ENCODE measurements at places on chromosomes 2 and 18.
A peak's percentile ranks its signal among the peaks of the same experiment; 100 is the strongest.

DNA sequence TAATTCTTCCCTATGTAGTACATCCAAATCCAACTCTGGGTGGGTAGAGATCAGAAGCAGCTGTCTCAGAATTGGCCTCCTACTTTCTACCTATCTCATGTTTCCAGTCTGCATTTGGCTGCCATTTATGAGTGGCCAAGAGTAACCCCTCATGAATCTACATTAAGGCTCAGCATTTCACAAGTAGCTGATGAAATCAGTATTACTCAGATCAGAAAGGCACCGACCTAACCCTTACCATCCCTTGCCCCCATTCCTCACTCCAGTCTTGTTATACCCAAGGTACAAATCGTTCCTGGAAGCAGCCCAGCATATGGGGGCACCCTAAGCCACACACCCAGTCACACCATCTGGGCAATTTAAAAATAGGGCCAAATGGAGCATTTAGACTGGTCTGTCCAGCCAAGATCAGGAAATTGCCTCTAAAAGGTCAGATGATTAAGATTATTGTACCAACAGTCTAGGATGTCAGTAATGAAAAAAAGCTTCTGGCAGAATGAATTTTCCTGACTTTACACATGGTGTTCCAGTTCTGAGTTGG is 37.1 kb downstream of the CD28 start:
- DNase-seq: no peak

GRCh38 chr2:135144343-135144742 is 92.3 kb downstream of the RAB3GAP1 start:
- DNase-seq: no peak

GRCh38 chr2:54603357-54603756 is 120.1 kb upstream of the EML6 start:
- DNase-seq: no peak

GRCh38 chr2:237700512-237701032 is 73.2 kb downstream of the LRRFIP1 start:
- DNase-seq: peak; percentile 63

DNA sequence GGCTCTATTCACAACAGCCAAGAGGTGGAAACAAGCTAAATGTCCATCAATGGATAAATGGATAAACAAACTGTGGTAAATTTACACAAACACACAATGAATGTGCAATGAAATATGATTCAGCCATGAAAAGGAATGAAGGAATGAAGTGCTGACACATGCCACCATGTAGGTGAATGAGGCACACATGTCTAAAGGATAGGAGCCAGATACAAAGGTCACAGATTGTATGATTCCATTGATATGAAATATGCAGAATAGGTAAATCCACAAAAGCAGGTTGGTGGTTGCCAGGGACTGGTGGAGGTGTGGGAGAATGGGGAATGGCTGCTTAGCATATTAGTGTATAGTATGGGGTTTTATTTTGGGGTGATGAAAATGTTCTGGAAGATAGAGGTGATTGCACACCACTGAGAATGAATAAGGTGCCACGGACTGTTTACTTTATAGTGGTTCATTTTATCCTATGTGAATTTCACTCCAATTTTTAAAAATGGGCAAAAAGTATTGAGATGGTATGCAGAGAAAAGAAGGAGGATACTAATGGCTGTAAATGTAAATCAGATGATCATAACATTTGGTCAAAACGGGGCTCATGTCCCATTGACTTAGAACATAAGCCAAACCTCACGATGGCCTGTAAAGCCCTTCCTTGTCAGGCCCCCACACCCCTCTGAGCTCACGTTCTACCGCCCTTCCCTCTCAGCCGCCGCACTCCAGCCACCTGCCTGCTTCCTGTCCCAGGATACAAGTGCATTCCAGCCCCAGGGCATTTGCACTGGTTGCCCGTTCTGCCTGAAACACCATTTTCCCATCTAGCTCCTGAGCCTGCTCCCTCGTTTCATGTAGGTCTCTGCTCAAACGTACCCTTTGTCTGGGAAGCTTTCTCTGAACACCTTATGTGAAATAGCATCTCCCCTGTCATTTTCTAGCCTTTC is 165.5 kb downstream of the DDX1 start:
- DNase-seq: no peak

- no peak for DNase-seq
These were observed 776.1 kb upstream of the ID2 start for GRCh38 chr2:7905756-7906155.

GRCh38 chr2:73821227-73821626 is 7.5 kb upstream of the STAMBP start:
- no peak for DNase-seq

DNA sequence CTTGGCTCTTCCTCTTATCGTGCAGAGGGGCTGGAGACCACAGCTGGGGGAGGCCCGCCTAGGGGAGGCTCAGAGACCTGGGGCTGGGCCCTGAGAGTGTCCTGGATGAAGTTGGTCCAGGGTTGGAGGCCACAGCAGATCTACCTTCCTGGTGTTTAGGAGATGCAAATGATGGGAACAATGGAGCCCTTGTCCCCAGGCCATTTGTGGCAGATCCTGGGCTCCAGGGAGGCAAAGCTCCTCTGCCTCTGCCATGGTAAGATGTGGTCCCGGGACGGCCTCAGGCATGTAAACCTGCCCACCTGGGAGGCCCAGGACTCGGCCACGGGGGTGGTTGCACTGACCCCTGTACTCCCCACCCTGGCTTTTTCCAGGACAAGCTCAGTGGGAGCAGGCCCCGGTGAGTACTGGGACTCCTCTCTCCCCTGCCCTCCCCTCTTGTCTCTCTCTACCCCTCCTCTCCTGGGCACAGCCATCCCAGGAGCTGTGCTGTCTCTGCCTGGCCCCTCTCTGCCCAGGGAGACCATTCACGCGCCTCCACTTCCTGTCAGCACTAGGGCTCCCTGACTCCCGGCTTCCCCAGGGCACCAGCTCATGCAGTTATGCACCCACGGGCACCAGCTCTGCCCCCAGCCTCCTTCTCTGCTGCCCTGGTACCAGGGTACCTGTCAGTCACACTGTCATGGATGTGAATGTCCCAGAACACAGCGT is 10.9 kb downstream of the SH2D6 start:
- no peak for DNase-seq

DNA sequence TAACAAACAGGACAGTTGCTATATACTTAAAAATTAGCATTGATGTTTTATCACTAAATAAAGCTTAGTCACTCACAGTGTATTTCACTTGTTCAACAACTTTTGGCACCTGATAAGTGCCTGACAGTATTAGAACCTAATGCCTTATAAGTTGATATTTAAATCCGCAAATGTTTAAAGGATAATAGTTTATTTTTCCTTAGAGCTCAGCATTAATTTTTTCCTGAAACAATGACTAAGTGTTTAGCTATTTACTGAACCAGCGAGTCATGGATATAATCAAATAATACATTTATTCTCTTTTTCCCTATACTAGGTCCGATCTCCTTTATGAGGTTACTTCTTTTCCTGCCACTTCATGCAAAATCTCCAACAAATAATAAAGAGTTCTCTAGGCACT is 146.0 kb upstream of the PGAP1 start:
- DNase-seq: no peak

GRCh38 chr2:233824373-233824772 is 30.0 kb downstream of the HJURP start:
- no peak for DNase-seq

DNA sequence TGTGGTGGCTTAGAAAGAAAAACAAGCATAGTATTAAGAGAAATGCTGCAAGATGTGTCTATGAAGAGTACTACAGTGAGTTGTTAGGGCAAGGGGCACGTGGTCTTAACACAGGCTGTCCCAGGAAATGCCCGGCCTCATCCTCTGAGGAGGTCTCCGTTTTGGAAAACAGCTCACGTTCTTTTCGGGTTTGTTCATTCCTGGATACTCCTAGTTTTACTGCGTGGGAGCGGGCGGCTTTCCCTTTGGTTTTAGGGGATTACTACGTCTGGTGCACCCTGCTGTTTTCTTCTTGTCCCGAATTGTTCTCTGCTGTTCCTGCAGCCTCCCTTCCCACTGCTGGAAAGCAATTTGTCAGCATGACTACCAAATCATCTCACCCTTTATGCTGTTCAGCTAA is 55.5 kb upstream of the RAB6D start:
- no peak for DNase-seq

DNA sequence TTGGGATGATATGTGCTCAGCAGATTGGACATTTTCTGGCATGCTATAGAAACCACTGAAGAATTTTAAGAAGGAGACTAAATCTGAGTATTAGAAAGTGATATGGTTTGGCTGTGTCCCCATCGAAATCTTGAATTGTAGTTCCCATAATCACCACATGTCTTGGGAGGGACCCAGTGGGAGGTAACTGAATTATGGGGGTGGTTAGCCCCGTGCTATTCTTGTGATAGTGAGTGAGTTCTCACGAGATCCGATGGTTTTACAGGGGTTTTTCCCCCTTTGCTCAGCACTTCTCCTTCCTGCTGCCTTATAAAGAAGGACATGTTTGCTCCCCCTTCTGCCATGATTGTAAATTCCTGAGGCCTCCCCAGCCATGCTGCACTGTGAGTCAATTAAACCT is 535.9 kb upstream of the VRK2 start:
- no peak for DNase-seq

- DNase-seq: no peak
These were observed 113.2 kb upstream of the SPATS2L start for GRCh38 chr2:200193331-200193730.

DNA sequence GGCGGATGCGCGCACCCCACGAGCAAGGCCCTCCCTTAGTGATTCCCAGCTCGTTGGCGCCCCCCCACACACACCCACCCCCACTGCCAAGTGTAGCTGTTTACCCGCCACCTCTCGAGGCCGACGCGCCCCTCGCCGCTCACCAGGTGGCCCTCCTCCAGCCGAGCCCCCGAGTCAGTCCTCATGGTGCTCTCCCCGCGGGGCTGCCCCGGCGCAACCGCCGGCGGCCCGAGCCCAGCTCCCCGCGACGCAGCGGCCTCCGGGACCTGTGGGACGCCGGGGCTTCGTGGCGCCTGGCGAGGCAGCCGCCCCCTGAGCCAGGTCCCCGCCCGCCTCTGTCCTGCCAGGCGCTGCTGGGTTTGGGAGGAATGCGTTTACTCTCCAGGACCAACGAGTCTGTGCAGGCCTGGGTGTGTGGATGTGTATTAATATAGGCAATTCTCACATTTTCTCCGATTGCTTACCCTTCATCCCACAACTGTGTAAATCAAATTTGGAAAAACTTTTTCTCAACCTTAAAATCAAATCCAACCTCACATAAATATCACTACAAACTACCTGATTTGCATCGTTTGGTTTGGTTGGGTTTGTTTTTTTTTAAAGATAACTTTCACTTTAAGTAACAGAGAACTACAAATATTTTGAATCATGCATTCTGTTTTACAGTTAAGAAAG is at the start of gene TMEM237:
Gene TMEM237 (minus strand): TSS at position 288 of the 675 bp plus-strand sequence. CDS start 103 bp downstream, at position 185.
- no peak for DNase-seq

Measured in activated gamma-delta T cell treated with anti-CD3 and anti-CD28 coated beads, Interleukin-2, amount 50 U/mL, for 16 hours (primary cell).